T-cell (primary cell): ENCODE measurements at places on chromosomes 6 and 20. TPM values are rescaled to one million over a fixed set of nuclear protein-coding genes. Genes with fewer than 3 reads are reported as not detected.

The EFCAB8 gene
- 0.80 TPM for total RNA-seq

DNA sequence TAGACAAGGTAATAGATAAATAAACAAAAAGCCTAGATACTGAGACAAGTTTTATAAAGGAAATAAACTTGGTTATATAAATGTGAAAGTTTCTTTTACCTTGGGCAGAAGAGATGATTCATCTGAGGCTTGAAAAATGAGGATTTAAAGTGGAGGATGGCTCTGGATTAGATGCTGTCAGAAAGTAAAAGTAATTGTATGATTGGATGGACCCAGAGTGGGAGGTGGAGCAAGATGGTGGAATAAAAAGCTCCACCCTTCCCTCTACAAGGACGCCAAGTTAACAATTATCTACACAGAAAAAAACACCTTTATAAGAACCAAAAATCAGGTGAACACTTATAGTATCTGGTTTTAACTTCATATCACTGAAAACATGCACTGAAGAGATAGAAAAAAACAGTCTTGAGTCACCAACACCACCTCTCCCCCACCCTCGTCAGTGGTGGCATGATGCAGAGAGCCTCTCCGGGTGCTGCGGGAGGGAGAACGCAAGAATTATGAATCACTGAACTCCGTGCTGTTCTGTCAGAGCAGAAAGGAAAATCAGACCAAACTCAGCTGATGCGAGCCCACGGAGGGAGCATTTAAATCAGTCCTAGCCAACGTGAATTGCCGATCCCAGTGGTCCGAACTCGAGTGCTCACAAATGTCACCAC is 84.7 kb upstream of the GJE1 start:
- no peak for DNase-seq
- no peaks in the 10 kb centered on the region for H3K4me1 ChIP-seq
- H3K27me3 ChIP-seq = no peaks in the 10 kb centered on the region

DNA sequence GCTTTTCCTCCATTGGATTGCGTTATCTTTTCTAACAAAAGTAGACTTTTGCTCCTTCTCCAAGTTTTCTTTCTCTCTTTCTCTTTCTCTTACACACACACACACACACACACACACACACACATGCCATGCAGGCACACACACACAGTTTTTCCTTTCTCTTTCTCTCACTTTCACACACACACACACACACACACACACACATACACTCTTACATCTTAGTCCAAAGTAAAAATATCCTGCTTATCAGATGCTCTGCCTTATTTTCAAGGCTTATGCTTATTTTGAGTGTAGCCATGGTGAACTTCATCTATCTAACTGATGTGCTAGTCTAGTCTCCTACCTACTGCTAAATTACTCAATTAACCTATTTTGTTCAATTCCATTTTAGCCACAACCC is 34.4 kb upstream of the RAB23 start:
- no peaks in the 10 kb centered on the region for H3K4me1 ChIP-seq
- no peak for DNase-seq
- H3K36me3 ChIP-seq = no peaks in the 10 kb centered on the region

The PKIB gene
- total RNA-seq = 2.0 TPM
